ENCODE measurements at places on chromosomes 11 and 22. TPM values are rescaled to one million over a fixed set of nuclear protein-coding genes. Genes with fewer than 3 reads are reported as not detected.

Gene RBMXL2
- total RNA-seq: not detected

Gene CRACR2B
- 2.9 TPM for total RNA-seq

Gene APOA5
- total RNA-seq: not detected

Gene MUC6
- total RNA-seq: not detected

Gene TMPRSS6
- not detected for total RNA-seq

Gene CCDC73
- not detected for total RNA-seq

Gene FIBIN
- total RNA-seq: 74.6 TPM

Gene GAS2L1
- 47.1 TPM for total RNA-seq

Gene SYCE3
- total RNA-seq: not detected

Gene IRAG1
- 0.89 TPM for total RNA-seq

Gene GAL3ST3
- total RNA-seq: not detected

Gene CRYBB2
- not detected for total RNA-seq

Gene SCGB2A2
- total RNA-seq: not detected

Gene SCGB1A1
- not detected for total RNA-seq

Gene MPEG1
- total RNA-seq: not detected

Gene ACTN3
- under 0.01 TPM for total RNA-seq

Gene TPBGL
- not detected for total RNA-seq

Measured in myometrial cell (primary cell).